ENCODE measurements at places on chromosomes 2 and 18. TPM values are rescaled to one million over a fixed set of nuclear protein-coding genes. Genes with fewer than 3 reads are reported as not detected.

DNA sequence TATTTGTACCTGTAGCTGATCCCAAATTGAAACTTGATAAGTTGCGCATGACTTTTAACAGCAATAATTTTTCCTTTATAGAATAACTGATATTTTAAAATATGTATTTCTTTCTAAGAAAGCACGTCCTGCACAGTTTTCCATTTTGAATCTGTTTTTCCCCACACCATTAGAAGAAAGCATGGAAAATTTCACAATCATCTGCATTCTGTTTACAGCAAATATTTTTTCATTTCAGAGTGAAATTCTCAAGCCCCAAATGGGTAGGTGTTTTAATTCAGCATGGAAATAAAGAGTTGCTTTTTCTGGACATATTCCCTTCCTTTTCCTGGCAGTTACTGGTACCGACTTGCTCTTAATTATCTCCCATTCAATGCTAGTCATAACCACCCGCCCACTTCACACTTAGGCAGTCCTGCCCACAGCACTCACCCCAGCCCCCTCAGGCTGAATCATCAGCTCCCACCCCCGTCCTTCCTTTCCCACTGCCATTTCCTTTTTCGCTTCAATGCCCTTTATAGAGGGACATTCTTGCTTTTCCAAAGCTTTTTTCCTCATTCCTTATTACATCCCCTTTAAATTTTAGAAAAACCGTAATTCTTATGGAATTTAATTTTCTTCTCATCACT, 89.2 kb upstream of the GLS start:
- no peak overlapping the region for H3K27ac ChIP-seq
- H3K4me3 ChIP-seq, result no peak overlapping the region
- DNase-seq, result peak; percentile 63

DNA sequence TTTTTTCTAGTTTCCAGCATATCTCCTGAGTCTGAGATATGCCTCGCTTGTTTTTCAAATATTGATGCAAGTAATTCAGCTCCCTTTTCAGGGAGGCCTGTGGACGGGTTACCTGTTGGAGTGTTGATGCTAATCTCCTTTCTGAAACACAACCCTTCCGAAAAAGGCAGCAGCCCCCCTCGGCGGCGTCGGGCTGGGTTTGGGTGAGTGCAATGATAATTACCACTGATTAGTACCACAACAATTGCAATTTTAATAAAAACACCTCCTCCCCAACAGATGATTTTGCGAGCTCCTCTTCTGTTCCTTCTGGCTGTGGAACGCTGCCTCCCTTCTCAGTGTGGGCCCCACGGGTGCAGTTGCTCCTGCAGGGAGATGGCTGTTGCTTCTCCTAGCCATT, 66.3 kb downstream of the PTGR3 start:
- H3K4me3 ChIP-seq, result no peak overlapping the region
- no peak for DNase-seq
- no peaks in the 10 kb centered on the region for H3K36me3 ChIP-seq
- H3K4me1 ChIP-seq, result no peaks in the 10 kb centered on the region
- no peak overlapping the region for H3K27ac ChIP-seq

GRCh38 chr2:174331595-174332216, 3.0 kb upstream of the SP9 start:
- DNase-seq, result no peak
- H3K4me1 ChIP-seq, result peaks cover 12% of the 10 kb centered on the region
- no peak overlapping the region for H3K27ac ChIP-seq
- peaks cover 99% of the 10 kb centered on the region for H3K27me3 ChIP-seq
- peak overlapping the region; percentile 71 for H3K4me3 ChIP-seq

ENOSF1 gene
- 85.7 TPM for total RNA-seq

TFCP2L1 gene
- 3.3 TPM for total RNA-seq

CAPN14 gene
- total RNA-seq, result 0.21 TPM

Data from endodermal cell (in vitro differentiated cells).